Activated naive CD4-positive, alpha-beta T cell treated with anti-CD3 and anti-CD28 coated beads, Interleukin-2, amount 50 U/mL, for 16 hours (primary cell): ENCODE measurements at places on chromosomes 3 and 15.

DNA sequence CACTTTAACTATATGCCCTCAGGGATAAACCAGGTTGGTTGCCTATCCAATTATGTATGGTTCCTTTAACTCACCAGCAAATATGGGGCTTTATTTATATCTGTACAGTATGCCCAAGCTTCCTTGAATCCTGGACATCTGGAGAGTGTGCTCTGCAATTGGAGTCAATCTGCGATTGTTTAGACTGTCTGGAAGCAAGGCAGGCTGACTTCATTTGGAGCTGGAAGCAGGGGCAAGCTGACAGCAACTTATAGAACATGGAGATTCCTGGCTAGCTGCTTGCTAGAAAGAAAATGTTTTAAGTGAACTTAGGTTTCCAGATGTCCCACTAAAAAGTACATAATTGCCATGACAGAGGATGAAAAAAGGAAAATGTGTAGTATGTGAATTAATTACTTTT is 63.7 kb upstream of the TPRG1 start:
- DNase-seq: no peak

DNA sequence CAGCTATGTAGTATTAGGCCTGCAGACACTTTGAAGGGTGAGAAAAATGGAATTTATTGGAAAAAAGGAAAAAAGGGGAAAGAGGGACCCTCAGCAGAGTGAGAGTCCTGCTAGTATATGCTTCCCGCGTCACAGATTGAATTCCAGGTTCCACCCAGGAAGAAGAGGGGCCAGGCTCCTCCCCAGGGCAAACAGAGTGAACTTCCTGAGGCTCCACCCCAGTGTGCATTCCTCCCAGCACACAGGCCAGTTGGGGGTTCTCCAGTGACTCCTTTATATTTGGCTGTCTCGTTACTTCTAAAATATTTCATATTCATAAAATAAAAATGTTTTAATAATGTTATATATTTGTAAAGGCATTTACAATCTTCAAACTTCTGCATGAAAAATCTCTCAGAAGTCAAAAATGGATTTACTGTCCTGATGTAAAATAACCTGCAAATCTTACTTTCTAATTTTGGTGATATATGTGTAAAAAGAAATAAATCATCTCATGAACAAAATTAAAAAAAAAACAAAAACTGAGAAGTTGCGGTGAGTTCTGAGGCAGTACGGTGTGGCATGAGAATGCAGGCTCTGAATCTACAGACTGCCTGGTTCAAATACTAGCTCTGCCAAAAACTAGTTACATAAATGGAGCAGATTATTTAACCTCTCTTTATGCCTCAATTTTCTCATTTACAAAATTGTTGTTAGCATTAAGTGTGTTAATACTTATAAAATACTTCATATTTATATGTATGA is 175.8 kb upstream of the P2RY1 start:
- no peak for DNase-seq

DNA sequence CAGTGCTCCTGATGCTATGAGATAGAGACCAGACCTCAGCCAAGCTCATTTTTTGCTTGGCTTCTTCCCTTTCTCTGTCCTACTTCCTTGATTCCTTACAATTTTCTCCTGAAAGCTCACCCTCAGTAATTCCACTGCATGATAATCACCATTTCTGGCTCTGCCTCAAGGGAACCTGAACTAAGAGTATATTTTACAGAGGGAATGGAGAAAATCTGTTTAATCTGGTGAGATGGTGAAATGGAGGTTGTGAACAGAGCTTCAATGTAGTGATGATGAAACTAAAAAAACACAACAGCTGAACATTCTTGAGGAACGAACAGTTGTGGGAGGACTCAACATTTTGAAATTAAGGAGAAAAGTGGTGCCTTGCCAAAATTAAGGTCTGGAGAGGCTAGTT is 16.3 kb downstream of the HHLA2 start:
- DNase-seq: no peak

- no peak for DNase-seq
Measured at GRCh38 chr15:68829068-68829467, 8.4 kb upstream of the ANP32A start.

DNA sequence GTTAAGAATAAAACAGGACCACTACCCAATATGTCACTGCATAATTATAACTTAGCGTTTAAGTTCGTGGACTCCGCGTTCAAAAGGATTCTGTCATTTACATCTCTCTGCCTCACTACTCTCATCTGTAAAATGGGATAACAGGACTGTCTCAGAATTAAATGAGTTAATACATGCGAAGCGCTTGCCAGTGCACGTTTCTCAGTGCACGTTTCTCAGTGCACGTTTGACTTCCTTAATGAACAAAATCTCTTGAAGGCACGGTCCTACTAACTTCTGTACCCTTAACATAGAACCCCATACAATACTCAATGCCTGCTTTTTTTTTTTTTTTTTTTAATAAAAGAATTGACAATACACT is 499 bp downstream of the RABL3 start:
- no peak for DNase-seq

DNA sequence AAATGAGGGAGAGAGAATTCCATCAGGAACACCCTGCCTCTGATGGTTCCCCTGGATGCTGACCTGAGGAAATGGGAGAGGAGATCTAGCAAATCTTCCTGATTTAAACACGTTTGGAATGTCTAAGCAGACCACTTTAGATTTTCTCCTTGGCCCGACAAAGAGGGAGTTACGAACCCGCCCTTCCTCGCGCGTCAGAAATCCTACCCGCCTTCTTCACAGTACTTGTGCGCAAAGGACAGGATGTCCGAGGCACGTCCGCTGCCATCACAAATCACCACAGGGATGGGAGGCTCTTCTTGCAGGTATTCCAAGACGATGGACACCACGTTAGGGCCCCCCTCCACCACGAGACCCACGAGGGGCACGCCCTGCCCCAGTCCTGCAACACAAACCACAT is 38.6 kb downstream of the TRPM1 start:
- no peak for DNase-seq

GRCh38 chr3:46075816-46076215 is 48.5 kb upstream of the XCR1 start:
- DNase-seq: no peak
